ENCODE measurements at places on chromosomes 6 and 20.

GRCh38 chr6:90221403-90221802 lies 75.2 kb downstream of the BACH2 start:
- no peak for DNase-seq

GRCh38 chr6:11648436-11648775 lies 110.9 kb downstream of the TMEM170B start:
- DNase-seq = no peak

DNA sequence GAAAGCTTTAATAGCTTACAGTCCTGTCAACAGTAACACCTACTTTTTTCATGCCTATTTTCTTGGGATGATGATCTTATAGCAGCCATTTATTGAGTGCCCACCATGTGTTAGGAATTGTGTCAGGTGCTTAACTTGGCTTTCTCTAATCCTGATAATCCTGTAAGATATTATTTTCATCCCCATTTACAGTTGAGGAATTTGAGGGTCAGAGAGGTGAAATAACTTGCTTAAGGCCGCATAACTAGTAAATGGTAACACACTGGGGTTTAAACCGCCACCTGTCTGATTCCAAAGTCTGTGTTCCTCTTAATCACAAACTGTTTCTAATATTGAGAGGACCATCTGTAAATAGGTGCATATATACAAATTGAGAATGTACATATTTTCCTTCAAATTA lies 55.5 kb downstream of the NCOA3 start:
- DNase-seq = no peak

- DNase-seq = no peak
These were observed 265.1 kb downstream of the PREX1 start for GRCh38 chr20:48562586-48563116.

DNA sequence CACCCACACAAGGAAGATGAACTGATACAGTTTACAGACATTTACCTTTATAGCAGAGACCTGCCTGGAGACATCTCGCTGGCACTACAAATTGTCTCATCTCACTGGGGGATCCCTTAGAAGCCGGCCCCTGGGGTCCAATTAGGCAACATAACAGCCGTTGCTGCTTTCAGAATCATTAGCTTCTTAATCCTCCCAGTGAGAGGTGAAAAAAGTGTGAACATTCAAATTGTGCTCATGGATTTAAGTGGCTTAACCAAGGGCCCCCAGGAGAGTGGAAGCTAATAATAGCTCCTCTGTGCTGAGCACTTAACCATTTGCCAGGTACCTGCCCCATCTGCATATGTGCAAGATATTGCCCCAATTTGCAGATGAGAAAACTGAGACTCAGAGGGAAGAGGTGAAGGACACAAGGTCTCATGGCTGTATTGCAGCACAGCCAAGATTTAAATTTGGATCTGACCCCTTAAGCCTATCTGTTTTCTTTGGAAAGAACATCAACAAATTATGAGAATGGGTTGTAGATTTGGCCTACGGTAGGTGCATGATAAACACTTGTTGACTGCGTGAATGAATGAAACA lies 101.0 kb downstream of the EYA2 start:
- no peak for DNase-seq

- no peak for DNase-seq
These were observed 32.3 kb downstream of the FOXP4 start for GRCh38 chr6:41578217-41579087.

DNA sequence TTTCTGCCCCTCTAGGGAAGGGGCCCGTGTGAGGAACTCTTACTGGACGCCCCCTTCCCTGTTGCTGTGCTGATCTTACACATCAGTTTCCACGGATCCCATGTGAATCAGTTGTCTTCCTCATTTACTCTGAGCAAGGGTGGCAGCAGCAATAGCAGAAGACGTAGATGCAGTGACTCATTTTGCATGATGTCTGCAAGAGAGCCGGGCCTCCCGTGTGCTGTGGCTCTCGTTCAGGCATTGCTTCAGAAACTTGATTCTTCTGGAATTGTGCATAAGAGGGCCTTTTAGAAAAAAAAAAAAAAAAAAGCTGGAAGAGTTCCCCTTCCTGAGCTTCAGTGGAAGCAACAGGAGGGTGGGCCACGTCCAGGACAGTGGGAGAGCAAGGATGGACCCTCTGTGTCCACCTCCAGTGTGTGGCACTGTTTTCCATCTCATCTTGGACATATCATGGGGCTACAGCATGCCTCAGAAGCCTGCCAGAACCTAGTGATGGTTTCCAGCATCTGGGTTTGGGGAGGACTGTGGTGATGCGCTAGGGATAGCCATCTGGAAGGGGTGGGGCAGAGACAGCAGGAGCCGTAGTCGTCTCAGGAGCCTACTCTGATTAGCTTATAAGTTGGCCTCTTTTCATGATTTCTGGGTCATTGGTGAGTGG lies 62.1 kb downstream of the FOXO3 start:
- no peak for DNase-seq

GRCh38 chr6:55643861-55644260 lies 64.9 kb upstream of the HMGCLL1 start:
- DNase-seq = no peak

DNA sequence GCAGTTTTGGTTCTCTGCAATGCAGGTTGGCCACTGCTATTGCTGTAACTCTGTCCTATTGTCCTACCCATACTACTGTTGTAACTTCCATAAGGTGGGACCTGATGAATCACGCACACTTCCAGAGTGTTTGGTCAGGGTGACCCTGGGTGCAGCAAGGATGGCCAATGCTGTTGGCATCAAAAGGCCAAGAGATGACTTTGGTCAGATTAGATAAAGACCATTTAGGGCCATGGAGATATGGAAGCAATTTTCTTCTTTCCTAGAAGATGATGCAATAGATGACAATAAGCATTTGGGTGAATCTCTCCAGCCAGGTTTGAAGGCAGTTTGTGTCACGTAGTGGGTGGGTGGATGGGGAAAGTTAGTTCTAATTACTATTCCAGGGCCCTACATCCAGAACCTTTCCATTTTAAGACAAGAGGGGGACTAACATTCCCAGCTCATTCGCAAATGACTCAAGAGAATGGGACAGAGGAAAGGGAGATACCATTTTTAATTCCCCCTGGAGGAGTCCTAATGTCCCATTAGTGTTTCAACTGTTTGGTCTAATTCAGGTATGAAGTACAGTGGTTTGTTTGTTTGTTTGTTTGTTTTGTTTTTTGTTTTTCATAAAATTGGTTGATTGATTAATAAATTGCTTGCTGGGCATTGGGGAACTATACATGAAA lies 35.6 kb downstream of the KLHL31 start:
- DNase-seq = no peak

Data from effector memory CD8-positive, alpha-beta T cell (primary cell).